H9 (cell line): ENCODE measurements at places on chromosomes 3 and 15. TPM values are rescaled to one million over a fixed set of nuclear protein-coding genes. Genes with fewer than 3 reads are reported as not detected.

DNA sequence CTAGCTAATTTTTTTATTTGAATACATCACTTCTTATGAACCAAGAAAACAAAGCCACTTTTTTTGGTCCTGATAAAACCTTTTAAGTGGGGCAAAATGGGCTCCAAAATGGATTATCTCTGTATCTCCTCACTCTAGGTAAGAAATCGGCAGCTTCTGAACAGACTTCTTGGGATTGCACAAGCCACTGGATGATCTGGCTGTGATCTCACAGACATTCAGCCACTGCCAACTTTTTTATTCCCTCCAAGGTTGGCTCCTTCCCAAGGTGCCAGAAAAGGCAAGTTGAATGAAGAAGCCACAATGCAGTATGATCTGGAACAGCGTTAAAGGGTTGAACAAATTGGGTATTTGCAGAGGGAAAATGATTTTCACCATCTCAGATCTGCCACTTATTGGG lies 73.2 kb downstream of the PRICKLE2 start:
- H3K27me3 ChIP-seq = no peaks in the 10 kb centered on the region
- no peaks in the 10 kb centered on the region; the same call in 1 of the 2 replicates for H3K4me1 ChIP-seq
- no peak for DNase-seq
- H3K27ac ChIP-seq = no peak overlapping the region
- H3K4me3 ChIP-seq = no peak overlapping the region

The GALNT15 gene
- 0.04 TPM in 1 of 2 replicates, not detected in the other for total RNA-seq

The CSTA gene
- not detected in 2 replicates for total RNA-seq

GRCh38 chr3:54949491-54950044 lies 21.7 kb upstream of the LRTM1 start:
- peaks cover 2% of the 10 kb centered on the region; the same call in 1 of the 2 replicates for H3K4me1 ChIP-seq
- H3K4me3 ChIP-seq = no peak overlapping the region
- no peak for DNase-seq

- H3K4me3 ChIP-seq = no peak overlapping the region
- no peaks in the 10 kb centered on the region for H3K4me1 ChIP-seq
- no peaks in the 10 kb centered on the region for H3K27me3 ChIP-seq
- no peak overlapping the region for H3K27ac ChIP-seq
Observed at GRCh38 chr3:12716605-12717151, 42.4 kb downstream of the TMEM40 start.

The NANOGP8 gene
- 88.4 and 91.5 TPM in 2 replicates for total RNA-seq

DNA sequence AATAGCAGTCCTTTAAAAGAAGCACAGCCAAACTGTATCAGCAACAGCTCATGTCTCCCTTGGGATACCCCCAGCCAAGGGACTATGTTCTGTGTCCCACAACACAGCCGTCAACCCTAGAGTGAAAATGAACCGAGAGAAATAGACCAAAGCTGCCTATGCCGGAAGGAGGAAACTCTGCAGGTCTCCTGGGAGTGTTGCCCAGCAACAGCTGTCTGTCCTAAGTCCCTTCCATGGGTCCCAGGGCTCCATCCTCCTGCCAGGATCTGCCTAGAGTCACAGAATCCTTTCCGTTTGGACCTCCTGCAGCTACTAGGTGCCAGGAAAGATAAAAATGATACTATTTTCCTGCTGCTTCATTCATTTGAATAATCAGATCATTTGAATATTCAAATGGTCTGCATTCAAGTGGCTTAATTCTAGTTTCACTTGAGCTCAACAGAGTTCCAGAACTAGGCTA lies 53.1 kb downstream of the TRANK1 start:
- DNase-seq = no peak
- H3K27ac ChIP-seq = no peak overlapping the region
- H3K4me3 ChIP-seq = no peak overlapping the region
- no peaks in the 10 kb centered on the region for H3K4me1 ChIP-seq

- no peak overlapping the region for H3K27ac ChIP-seq
- peaks cover 8% of the 10 kb centered on the region; the same call in 1 of the 2 replicates for H3K4me1 ChIP-seq
- no peaks in the 10 kb centered on the region; the same call in 1 of the 2 replicates for H3K27me3 ChIP-seq
- H3K4me3 ChIP-seq = no peak overlapping the region; the same call in 2 of the 3 replicates
- DNase-seq = no peak
Observed at GRCh38 chr3:172859041-172859440, 108.5 kb downstream of the ECT2 start.

The FSIP1 gene
- total RNA-seq = 0.64 and 0.96 TPM in 2 replicates

The GRIP2 gene
- 3.1 and 3.2 TPM in 2 replicates for total RNA-seq

- no peak overlapping the region for H3K27ac ChIP-seq
- no peak for DNase-seq
- H3K4me1 ChIP-seq = no peaks in the 10 kb centered on the region
- no peaks in the 10 kb centered on the region for H3K27me3 ChIP-seq
Observed at GRCh38 chr15:25903024-25903581, 40.0 kb upstream of the ATP10A start.

The CRYBG3 gene
- 5.0 and 5.9 TPM in 2 replicates for total RNA-seq

- peaks cover 3% of the 10 kb centered on the region; the same call in 1 of the 2 replicates for H3K4me1 ChIP-seq
- H3K36me3 ChIP-seq = no peaks in the 10 kb centered on the region
- H3K4me3 ChIP-seq = no peak overlapping the region
- no peak overlapping the region for H3K27ac ChIP-seq
- DNase-seq = no peak
Observed at GRCh38 chr3:177427540-177427939, 230.3 kb upstream of the TBL1XR1 start.

GRCh38 chr15:41530363-41530956 lies 13.6 kb downstream of the RPAP1 start:
- H3K4me1 ChIP-seq = no peaks in the 10 kb centered on the region
- peaks cover 33% of the 10 kb centered on the region; the same call in 2 of the 3 replicates for H3K36me3 ChIP-seq
- no peaks in the 10 kb centered on the region for H3K27me3 ChIP-seq
- no peak overlapping the region for H3K27ac ChIP-seq

The CCR5 gene
- total RNA-seq = not detected in 2 replicates

The PLCB2 gene
- 5.7 and 7.4 TPM in 2 replicates for total RNA-seq

DNA sequence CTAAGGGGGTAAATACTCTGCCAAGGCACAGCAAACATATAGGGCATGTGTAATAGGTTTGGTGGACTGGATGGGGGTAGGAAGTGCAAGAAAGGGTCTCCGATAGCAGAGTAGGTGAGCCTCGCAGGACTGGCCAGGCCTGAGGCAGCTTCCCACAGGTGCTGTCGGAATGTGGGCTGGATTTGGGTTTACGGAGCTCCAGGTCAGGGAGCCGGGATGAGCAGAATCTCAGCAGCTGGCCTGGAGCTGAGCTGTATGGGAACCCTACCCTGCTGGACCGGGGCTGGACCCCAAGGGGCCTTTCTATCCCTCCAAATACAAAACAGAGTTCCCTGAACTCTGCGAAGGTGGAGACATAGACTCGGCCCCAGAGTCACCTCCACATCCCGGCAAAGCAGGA lies 15.0 kb downstream of the KLF15 start:
- H3K4me1 ChIP-seq = no peaks in the 10 kb centered on the region
- no peaks in the 10 kb centered on the region for H3K36me3 ChIP-seq
- no peak overlapping the region for H3K4me3 ChIP-seq
- H3K27ac ChIP-seq = no peak overlapping the region
- H3K27me3 ChIP-seq = no peaks in the 10 kb centered on the region
- no peak for DNase-seq
